ENCODE measurements at places on chromosomes 3 and 15.

- no peak for DNase-seq
These were observed 159.2 kb downstream of the MEX3B start for GRCh38 chr15:81886591-81886990.

DNA sequence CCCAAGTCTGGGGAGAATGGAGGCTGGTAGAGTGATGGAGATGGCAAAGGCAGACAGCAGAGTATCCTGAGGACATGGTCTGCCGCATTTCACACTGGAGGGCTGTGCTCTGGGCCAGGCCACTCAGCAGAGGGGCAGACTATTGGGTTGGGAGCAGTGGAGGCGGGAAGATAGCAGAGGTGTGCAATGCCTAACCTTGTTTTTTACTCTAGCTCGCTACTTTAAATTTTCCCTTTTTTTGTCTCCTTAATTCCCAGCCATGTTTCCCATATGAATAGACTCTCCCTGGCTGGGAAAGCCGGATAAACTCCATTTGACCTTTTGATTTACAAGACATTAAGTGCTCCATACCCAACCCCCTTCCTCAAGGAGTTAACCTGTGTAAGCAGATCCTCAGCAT lies 33.5 kb upstream of the ST6GAL1 start:
- DNase-seq = no peak

- no peak for DNase-seq
These were observed 322.7 kb downstream of the FOXP1 start for GRCh38 chr3:71260782-71261181.

DNA sequence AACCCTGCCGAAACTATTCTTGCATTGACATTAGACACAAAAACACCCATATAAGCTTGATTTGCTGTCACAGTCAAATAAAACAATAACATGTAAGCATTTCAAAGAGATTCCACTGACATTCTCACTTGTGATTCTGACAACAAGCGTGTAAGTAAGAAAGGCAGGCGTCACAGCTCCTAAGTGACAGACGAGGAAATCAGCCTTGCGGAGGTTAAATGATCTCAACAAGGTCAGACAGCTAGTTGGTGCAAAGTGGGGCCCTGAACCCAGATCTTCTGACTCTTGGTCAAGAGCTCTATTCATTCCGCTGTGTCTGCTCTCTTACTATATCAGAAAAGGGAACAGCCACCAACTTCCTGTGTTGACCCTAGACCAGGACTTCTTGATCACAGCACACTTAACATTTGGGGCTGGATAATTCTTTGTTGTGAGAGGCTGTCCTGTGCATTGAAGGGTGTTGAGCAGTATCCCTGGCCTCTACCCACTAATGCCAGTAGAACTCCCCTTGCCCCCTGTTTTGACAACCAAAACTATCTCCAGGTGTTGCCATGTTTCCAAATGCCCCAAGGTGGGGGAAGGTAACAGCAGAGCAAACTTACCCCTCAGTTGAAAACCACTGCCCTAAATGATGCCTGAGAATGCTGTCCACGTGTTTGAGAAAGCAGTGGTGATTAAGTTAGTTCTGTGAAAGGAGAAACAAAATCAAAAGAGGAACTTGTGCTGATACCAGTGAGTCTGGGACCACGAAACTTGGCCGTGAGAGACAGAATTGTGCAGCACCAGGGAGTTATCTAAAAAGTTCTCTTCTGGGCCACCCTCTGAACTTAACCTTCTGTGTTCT lies 86.1 kb downstream of the LIPC start:
- DNase-seq = no peak

DNA sequence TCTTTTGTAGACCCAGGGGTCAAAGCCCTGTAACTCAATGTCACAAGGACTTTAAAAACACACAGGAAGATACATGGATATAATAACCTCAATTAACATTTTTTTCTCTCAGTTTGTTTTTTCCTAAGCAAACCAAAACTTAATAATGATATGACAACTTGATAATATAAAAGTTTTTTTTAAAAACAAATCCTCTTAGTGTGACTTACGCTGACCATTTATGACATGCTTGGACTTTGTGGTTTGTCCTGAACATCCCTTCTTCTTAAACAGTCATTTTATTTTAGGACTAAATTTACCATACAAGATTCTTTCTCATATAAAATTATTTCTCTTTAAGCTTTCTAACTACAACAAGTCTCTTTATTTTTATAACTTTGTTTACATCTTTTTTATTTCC lies 25.4 kb upstream of the FAM3D start:
- DNase-seq = no peak

DNA sequence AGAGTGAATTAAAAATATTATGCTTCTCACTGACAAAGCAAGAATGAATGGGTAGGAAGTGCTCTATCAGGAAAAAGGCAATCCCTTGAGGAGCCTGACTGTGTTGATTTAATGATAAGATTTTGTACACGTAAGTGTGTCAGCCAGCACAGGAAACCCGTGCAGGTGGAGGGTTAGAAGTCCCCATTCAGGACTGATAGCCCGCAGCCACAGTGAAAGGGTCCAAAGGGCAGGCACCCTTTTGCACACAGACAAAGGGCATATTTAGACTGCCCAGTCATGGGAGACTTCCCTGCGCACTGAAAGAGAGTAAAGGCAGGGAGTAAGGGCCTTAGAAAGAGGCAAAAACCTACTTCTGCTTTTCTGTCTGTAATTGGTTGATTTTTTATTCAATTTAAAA lies 26.4 kb upstream of the SKIL start:
- peak; percentile 81 for DNase-seq

- DNase-seq = no peak
These were observed 31.4 kb downstream of the FNDC3B start for GRCh38 chr3:172070802-172071201.

DNA sequence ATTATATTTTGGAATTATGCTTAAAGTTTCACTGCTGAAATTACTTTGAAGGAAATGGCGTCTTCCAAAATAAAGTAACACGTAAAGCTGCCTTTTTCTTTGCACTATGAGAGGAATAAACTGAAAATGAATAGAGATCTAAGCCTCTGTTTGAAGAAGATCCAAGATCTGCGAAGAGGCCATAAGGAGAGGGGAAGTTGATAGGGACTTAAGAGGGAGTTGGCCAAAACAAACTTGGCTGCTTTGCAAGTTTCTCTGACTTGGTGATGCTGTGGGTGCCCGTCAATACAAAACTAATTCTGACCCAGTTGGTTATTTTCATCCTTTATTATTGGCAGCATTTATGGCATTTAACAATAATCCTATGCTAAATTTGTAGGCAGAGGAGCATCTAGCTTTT lies 190.2 kb upstream of the GBE1 start:
- DNase-seq = no peak

- no peak for DNase-seq
These were observed 291.6 kb downstream of the IL20RB start for GRCh38 chr3:137249311-137249940.

DNA sequence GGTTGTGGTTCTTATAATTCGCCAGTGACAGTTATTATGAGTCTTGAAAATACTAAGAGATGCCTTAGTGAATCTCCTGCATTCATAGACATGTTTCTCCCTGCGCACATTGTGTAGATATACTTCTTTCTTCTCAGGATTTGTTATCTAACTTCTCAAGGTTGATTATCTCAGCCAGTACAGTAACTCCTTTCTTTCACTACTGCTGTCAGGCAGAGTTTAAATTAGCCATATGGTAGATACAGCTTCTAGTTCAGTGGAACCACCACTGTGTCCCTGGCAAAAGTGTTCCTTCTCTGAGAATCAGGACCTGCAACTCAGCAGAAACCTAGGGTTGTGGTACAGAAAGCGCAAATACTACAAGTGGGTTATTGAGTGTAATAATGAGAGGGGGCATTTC lies 175.0 kb upstream of the SGO1 start:
- DNase-seq = no peak

GRCh38 chr3:152299249-152299976 lies 30.7 kb downstream of the MBNL1 start:
- DNase-seq = no peak

DNA sequence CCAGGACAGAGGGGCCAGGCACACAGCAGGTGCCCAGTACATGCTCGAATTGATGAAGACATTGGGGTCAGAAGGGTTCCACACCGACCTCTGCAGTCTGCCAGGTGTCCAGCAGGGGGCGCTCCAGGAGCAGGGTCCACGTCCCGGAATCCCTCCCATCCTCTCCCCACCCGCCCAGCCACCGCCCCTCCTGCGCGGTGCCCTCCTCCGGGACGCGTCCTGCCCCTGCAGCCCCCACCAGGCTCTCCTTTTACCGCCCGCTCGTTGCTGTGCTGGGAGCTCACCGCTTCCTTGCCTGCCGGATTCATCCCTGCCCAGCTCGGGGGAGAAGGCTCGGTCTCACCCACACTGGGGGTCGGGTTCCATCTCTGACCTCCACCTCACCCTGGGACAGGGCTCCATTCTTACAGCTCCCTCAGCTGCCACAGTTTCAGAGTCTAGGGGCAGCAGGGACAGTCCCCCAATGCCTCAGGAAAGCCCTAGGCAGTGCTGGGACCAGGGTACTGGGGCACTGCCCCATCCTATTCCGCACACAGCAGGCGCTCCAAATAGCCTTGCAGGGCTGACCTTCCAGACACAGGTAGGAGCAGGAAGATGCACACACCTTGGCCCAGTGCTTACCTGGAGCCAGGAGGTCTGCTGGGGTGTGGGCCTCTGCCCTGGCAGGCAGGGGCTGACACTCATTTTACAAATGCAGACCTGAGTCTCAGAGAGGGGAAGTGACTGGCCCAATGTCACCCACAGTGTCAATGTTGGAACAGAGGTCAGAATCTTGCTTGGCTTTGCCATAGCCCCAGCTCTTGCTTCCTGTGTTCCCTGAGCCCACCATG lies 31.0 kb downstream of the GRIP2 start:
- DNase-seq = peak; percentile 98

- DNase-seq = no peak
These were observed 134.8 kb downstream of the P2RY1 start for GRCh38 chr3:152969557-152970300.

DNA sequence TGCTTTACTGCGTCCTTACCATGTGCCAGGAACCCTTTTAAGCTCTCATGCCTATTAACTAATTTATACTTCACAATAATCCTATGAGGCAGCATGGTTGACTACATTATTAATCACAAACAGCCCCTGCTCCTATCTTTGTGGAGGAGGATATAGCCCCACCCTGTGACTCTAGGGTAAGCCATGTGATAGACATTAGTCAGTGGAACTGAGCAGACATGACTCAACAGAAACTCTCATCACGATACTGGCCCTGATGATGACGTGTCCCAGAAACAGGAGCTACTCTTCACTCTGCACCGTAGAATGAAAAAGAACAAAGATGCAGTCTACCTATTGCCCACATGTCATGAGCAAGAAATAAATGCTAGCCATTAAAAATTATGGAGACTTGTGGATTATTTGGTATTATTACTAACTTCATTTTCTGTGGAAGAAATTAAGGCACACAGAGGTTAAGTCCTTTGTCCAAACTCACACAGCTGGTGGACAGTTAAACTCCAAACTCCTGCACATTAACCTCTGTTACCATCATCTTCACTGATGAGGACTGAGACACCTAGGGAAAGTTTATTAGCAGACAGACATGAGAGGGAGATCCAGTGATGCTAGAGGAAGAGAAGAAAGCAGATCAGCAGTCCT lies 51.2 kb downstream of the CFAP20DC start:
- no peak for DNase-seq

GRCh38 chr3:33430061-33430460 lies 10.1 kb downstream of the UBP1 start:
- no peak for DNase-seq

DNA sequence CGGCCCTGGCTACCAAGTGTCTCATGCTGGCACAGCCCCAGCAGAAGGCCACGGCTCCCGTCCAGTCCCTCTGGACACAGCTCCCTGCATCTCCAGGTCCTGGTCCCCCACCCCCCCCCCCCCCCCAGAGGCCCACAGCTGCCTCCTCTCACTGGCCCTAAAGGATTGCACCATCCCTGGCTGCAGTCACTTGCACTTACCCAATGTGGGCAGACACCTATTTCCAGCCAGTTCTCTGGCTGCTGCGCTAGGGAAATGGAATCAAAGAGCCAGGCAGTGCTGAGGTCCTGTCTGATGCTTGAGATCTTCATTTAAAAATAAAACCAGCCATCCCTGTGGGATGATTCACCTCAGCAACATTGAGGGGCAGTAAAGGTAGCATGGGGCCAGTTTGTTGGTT lies 346.4 kb downstream of the OCA2 start:
- DNase-seq = no peak

DNA sequence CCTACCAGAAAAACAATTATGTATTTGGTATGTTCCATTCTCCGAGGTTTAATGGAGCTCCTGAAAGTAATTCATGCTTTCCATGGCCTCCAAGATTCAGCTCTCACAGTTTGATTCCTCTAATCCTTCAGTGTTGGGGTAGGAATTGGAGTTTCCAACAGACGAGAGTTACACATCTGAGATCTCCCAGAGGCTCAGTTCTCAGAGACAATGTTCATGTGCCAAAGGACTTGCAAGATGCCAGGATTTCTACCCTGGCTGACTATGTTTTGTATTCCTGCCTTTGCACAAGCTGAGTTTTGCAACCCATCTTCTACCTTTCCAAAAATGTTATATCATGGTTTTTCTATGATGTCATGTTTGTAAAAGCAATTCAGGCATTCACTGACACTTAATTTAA lies 322.9 kb downstream of the ERC2 start:
- no peak for DNase-seq

DNA sequence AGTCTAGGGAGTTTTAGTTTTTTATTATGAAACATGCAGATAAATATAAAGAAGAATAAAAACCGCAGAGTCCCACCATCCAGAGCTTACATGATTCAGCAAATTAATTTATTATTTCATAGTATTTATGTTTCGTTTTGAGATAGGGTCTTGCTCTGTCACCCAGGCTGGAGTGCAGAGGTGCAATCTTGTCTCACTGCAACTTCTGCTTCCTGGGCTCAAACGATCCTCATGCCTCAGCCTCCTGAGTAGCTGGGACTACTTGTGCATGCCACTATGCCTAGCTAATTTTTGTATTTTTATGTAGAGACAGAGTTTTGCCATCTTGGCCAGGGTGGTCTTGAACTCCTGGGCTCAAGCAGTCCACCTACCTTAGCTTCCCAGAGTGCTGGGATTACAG lies 13.6 kb downstream of the RNF13 start:
- no peak for DNase-seq

GRCh38 chr3:9110316-9110715 lies 139.1 kb downstream of the SRGAP3 start:
- no peak for DNase-seq

- no peak for DNase-seq
These were observed 218.5 kb upstream of the STT3B start for GRCh38 chr3:31314258-31314657.

- no peak for DNase-seq
These were observed 1.9 kb upstream of the FETUB start for GRCh38 chr3:186638259-186638658.

DNA sequence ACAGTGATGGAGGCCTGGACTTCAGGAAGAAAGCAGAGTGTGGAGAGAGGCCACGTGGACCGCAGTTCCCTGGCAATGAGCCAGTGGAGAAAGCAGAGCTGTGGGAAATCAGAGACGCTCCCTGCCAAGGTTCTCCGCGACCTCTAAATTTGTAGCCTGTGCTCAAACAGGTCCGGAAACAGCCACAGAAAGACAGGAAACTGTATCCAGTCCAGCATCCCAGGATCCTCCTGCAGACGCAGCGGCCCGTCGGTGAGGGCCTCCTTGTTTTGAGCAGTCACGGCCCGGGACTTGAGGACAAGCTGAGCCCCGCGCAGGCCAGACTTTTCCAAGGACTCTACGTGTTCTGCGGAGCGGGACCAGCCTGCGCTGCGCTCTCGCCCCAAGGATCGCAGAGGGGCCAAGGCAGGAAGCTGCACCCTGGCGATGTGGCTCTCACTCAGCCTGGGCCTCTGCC lies 22.3 kb downstream of the RPSA start:
- DNase-seq = no peak
